ENCODE measurements at places on chromosomes 7 and 10.
A peak's percentile ranks its signal among the peaks of the same experiment; 100 is the strongest.

- no peak for DNase-seq
These were observed 22.3 kb downstream of the BZW2 start for GRCh38 chr7:16668049-16668858.

- DNase-seq: no peak
These were observed 215.1 kb upstream of the SORCS1 start for GRCh38 chr10:107379601-107380000.

- no peak for DNase-seq
These were observed 240.8 kb downstream of the SNX10 start for GRCh38 chr7:26532471-26532870.

DNA sequence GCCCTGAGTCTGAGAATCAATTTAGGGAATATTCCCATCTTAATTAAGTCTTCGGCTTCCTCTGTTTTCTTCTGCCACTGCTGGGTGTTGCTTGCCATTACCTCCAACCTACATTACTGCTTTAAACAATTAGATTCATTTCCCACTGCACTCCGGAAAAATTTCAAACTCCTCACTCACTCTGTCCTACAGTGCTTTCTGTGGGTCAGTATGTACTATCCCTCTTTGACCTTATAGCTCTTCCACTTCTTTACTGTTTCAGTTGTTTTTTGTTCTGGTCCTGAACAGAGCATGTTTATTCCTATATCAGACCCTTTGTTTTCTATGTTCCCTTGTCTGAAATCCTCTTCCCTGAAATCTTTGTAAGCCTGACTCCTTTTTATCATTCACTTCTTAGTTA, 160.6 kb downstream of the MAGI2 start:
- no peak for DNase-seq

- no peak for DNase-seq
These were observed 202.2 kb upstream of the KIAA1217 start for GRCh38 chr10:24006741-24007140.

DNA sequence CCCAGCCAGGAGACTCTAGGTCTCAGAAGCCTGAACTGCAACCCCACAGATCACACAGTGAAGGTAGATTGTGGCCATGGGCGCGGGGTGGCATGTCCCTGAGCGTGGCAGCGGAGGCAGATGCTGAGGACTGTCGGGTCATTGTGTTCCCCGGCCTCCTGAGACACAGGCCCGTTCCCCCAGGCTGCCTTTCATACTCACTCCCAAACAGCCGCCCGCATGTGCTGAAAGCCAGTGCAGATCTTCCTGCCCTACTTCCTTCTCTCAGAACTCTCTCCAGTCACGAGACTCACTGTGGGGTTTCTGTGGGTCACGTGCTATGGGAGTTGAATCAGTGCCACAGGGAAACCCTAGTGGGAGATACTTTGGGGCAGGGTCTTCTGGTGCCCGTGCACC, 48.0 kb downstream of the ZNF467 start:
- no peak for DNase-seq

DNA sequence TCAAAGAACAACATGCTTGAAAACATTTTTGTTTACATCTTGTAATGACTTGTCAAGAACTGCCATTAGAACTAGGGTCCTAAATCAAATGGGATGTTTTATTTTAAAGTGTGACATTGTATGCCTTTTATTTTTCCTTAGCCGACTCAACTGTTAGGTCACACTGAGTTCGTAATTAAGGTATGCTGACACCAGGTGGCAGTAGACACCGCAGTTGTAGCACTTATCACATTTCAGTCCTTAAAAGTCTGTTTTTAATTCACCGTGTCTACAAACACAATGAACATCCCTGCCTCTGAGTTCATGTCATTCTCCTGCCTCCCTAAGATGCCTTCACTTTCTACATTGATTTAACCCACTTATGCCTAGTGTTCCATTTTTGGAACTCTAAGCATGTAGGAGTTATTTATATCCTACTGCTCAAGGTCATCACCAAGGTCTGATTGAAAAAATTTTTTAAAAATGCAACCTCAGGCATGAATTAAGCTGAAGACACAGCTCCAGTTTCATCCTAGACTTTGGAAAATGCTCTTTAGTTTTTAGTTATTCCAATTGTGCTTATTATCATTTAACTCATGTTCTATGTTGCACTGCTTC, 186.1 kb downstream of the BMPER start:
- DNase-seq: no peak

GRCh38 chr10:131591936-131592335, 280.4 kb upstream of the TCERG1L start:
- no peak for DNase-seq

- no peak for DNase-seq
These were observed 18.8 kb downstream of the CDC123 start for GRCh38 chr10:12214763-12215218.

- peak; percentile 78 for DNase-seq
These were observed 12.1 kb downstream of the PDZD7 start for GRCh38 chr10:101018600-101019439.

GRCh38 chr10:48760983-48761382, 76.3 kb downstream of the WDFY4 start:
- no peak for DNase-seq

GRCh38 chr10:92722349-92722748, 32.6 kb downstream of the HHEX start:
- no peak for DNase-seq

- DNase-seq: no peak
These were observed 2.9 kb downstream of the ELMO1 start for GRCh38 chr7:37445790-37446189.

GRCh38 chr10:63281967-63282366, 148.8 kb downstream of the NRBF2 start:
- no peak for DNase-seq

DNA sequence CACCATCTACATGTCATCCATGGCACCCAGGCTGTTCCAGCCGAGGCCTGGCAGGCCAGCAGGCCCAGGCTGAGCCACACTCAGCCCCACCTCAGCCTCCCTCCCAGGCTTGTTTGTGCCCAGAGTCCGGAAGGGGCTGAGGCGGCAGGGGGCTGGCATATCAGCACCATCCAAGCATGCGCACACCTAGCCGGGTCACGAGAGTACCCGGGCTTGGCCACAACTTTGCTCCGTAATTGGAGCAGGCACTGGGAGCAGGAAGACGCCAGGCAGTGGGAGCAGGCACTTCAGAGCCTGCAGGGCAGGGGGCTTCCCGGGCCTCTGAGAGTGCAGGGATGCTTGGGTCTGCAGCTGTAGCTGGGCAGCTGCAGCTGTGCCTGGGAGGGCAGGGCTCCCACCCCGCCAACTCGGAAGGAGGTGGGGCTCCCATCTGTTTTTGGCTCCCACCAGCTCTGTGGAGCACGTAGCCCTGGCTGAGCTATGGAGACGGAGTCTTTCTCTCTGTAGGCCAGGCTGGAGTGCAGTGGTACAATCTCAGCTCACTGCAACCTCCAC, 15.2 kb upstream of the TSPAN15 start:
- DNase-seq: no peak

DNA sequence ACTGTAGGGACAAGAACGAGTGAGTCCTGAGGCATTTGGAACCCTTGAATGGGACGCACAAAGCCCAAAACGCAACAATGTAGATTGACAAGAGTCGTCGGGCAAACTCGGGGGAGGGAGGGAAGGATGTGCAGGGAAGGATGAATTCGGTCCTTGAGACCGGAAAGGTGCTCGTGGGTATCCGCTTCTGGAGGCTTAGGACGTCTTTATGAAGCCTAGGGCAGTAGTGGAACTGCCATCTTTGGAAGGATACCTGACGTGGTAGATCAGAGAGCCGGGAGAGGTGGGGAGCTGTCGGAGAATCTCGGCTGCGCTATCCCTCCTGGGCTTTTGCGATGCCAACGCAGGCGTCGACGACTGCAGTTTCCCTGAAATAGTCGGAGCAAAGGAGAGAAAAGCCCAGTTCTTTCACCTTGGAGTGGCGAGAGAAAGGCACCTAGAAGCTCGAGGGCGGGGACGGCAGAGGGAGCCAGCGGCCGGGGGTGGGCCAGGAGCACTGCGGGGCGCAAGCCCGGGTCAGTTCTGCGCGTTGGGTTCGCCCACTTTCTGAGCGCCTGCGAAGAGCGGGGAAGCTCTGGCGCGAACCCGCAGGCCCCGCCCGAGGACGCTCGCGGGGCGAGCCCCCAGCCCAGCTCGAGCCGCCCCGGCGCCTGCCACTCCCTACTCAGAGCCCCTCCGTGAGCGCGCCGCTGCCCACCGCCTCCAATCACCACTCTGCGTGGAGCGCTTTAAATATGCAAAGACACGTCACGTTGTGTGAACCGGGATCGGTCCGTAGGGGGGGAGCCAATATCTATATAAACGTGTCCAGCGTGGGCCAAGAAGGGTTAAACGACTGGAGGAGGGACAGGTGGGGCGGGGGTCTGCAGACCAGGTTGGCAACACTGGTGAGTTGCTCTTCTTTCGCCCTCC, at the start of gene CYP26C1:
CYP26C1 (plus strand) TSS at position 824 of the 912 bp plus-strand sequence. CDS start 466 bp downstream, outside the sequence.
- no peak for DNase-seq

DNA sequence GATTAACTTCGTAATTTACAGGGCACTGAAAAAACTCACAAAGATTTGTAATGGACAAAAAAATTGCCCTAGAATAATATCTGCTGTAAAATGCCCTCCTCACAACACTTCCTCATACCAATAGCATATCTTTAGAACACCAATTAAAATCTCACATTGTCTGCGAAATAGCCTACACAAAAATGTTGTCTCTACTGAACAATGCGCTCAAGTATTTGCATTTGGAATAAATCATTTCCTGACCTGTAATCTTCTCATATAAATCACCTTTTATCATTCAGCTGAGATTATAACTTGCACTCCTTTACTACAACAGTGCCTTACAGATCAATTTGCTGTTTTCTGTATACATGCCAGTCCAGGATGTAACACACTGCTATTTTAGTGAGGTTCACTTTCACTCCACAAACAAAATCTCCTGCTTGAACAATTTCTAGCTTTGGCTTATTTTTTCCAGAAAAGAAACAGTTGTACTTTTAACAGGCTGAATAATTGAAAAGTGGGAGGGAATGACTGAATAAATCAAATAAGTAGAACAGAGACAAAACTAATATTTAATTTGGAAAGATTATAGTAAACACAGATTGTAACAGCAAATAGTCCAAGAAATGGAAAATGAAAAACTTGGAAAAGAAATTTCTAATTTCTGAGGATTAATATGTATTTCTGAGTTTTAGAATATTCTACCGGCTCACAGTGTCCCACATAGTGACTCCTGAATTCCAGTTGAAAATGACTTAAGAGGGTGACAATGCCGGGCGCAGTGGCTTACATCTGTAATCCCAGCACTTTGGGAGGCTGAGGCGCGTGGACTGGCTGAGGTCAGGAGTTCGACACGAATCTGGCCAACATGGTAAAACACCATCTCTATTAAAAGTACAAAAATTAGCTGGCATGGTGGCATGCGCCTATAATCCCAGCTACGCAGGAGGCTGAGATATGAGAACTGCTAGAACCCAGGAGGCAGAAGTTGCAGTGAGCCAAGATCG, 30.6 kb downstream of the JMJD1C start:
- no peak for DNase-seq

- DNase-seq: no peak
These were observed 310.0 kb downstream of the HPSE2 start for GRCh38 chr10:98925651-98926050.

GRCh38 chr10:44280226-44281014, 104.5 kb downstream of the CXCL12 start:
- no peak for DNase-seq

DNA sequence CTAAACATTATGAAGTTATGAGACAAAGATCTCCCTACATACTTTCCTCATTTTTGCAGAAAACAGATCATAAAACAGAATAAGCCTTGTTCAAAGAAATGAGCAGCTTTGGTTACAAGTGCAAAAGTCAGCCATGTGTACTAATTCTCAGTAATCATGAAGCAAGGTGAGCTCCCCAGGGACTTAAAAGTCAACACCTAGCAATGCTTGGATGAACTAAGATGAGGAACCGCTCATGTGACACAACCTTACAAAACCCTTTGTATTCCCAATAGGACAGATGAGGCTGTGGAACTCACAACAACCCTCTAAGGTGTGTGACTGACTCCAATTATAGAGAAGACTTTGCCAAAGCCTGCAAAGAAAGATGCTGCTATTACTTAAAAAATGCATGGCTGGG, 154.5 kb downstream of the SLC25A13 start:
- DNase-seq: no peak

DNA sequence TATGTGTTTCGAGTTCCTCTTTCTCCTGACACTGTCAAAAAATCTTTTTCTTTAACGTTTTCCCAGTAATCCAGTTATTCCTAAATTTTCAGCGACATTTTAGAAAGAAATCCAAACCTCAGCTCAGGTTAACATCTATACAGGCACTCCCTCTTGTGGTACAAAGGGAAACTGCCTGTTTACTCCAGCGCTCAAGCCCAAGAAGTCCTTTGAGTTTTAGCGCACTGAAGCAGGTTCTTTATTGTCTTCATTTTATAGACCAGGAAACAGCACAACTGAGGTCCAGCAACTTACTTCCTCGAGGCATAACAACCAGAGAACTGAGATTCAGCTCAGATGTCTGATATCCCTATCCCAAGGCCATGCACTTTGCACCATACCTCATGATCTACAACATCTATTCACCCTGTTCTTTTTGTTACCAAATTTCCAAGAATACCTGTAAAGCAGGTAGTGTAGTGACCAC, 287.2 kb upstream of the MKLN1 start:
- DNase-seq: peak; percentile 13

GRCh38 chr7:10918093-10918590, 55.5 kb upstream of the PHF14 start:
- DNase-seq: no peak

GRCh38 chr10:33258967-33259366, 75.5 kb downstream of the NRP1 start:
- DNase-seq: no peak

DNA sequence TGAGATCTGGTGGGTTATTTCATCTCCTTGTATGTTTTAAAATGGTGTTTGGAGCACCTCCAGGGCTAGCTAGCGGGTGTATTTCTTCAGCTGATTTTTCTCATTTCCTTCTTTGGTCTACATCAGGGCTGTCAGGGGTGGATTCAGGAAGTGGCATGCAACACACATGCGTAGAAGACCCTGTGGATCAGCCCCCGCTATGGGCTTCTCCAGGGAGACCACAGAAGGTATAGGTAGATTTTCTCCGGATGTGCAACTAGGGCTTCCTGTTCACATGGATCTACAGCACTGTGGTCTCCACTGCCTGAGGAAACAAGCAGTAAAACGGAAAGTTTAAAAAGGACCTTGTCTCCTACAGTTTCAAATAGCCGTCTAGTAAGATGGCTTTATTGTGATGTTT, 10.4 kb downstream of the NUB1 start:
- no peak for DNase-seq

- DNase-seq: no peak
These were observed 271.3 kb upstream of the CNTNAP2 start for GRCh38 chr7:145845345-145845744.

DNA sequence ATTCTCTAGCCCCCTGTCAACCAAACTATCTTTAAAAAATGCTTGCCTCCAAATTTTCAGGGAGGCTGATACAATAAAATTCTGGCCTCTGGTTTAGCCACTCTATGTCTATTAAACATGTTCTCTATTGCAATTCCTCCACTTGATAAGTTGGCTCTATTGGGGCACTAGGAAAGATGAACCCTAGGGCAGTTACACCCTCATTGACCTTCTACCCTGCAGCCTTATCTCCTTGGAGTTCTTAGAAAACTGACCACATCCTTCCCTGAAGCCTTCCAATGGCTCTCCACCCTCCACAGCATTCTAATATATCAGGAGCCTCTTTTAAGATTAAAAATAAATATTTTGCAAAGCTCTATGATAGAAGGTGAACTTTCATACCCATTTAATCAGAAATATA, 30.6 kb downstream of the SVOPL start:
- no peak for DNase-seq
